Immature natural killer cell (primary cell): ENCODE measurements at places on chromosomes 6 and 20. TPM values are rescaled to one million over a fixed set of nuclear protein-coding genes. Genes with fewer than 3 reads are reported as not detected.

DNA sequence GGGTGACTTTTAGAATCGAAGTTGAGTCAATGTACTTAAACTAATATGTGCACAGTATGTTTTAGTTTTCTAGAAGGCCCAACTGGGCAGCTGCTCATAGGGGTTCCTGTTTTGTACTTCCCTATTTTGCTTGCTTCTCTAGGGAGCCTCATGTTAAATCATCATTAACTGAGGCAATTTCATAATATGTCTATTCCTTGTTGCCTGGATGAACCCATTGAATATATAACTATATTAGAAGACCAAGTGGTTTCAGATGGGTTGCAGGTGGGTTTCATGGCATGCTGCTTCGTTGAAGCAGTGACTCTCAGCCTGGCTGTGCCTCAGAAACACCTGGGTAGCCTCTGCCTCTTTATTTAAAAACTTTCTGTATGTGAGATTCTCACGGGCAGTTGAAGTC, 22.2 kb downstream of the CARMIL1 start:
- DNase-seq = no peak

DNA sequence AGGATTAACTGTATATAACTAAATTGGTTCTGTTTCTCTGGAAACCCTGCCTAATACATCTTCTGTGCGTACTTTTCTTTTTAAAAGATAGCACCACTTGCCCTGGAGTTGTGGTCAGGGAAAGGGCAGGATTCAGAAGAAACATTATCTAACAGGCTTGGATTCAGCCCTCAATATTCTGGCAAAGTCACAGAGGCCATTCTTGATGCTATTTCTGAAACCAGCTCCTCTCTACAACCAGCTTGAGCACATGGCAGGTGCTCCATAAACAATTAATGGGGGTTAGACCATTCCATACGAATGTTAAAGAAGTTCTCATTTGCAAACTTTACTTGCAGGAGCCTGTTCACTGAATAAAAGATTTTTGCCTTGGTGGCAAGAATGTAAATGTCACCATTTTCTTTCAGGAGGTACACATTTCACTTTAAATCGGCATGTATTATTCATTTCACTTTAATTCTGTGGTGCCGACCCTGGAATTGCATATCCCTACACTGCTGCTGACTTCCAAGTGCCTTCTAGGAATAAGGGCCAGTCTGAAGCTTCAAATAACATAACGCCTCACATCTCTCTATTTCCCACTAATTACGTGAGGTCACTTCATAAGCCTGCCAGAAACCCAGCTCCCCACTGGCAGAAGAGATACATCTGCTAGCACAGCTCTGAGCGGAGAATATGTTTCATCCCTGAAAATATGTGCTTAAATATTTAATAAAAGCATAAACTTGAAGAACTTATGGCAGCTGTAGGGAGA, 248.7 kb downstream of the ADGRG6 start:
- no peak for DNase-seq

- no peak for DNase-seq
Measured at GRCh38 chr20:33522256-33522820, 32.4 kb downstream of the CBFA2T2 start.

DNA sequence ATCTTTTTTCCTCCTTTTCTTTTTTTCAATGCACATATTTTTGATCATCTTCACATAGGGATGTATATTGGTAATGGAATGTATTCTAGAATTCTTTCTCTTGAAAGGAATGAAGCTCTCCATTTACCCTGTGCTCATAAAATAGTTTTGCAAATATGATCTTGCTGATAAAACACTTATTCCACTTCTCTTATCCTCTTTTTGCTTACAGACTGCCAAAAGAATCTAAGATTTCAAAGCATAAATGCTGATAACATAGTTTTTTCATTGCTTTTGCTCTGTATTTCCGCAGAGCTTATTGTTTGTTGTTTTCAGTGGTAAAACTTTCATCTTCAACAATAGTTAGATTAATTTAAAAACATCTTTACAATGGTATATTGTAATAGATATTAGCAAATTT, 350.5 kb downstream of the PAX1 start:
- no peak for DNase-seq

DNA sequence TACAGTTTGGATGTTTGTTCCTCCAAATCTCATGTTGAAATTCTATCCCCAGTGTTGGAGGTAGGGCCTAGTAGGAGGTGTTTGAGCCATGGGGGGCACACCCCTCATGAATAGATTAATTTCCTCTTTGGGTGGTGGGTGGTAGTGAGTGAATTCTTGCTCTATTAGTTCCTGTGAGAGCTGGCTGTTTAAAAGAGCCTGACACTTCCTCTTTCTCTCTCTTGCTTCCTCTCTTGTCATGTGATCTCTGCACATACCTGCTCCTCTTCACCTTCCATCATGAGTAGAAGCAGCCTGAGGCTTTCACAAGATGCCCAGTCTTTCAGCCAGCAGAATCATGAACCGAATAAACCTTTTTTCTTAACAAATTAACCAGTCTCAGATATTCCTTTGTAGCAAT, 340.2 kb upstream of the CHD6 start:
- DNase-seq = no peak

DNA sequence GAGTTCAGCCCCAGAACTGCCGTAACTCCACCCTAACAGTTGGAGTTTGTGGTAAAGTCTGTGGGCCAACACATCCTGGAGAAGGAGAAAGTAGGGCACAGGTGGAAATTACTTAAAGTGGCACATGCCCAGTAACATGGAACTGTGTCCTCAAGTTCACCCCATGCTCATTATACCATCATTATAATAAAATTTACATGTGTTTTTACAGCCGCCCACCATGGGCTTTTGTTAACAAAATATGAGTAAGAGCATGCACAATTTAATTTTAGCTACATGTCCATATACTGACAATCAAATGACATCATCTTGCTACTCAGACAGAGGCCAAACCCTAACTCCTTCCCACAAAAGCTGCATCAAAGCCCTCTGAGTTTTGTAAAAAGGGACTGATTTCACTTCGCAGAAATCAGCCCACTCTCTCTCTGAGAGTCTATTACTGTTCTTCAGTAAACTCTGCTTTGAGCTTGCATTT, 17.3 kb upstream of the ELOVL4 start:
- DNase-seq = no peak

GRCh38 chr6:33750244-33750991, 3.7 kb upstream of the IP6K3 start:
- no peak for DNase-seq

DNA sequence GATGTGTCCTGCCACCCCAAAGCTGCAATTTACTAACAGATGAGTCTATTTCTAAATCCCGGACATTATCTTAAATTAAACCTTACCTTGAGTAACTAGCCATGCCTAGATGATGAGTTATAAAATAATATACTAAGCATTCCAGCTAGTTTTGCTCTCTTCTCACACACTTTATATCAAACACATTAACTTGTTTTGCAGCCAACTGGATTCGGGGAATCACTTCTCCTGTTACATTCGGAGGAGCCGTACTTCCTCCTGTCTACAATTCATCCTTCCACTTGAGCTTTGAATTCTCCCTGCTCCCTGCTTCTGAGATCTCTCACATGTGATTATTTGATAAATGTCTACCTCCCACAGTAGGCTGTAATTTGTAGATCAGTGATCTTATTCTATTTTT, 420.1 kb downstream of the GJA1 start:
- DNase-seq = no peak

- no peak for DNase-seq
Measured at GRCh38 chr6:23410439-23410838, 715.6 kb upstream of the NRSN1 start.

- no peak for DNase-seq
Measured at GRCh38 chr6:40755046-40755681, 168.0 kb upstream of the LRFN2 start.

DNA sequence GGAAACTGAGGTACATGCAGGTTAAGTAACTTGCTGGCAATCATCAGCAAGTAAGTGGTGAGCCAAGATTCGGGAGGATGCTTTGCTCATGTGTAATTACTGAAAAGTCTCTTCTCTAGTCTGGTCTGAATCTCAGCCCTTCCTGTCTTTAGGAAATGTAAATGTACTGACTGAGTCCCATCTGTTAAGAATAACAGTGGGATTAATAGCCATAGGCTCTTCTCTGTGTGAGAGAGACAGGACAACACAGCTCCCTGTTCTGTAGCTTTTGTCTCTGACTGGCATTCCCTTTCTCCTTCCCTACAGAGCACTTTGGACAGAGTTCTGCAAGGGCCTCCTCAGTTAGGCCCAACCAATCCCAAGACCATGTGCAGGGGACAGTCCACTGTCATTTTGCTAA, 131.3 kb upstream of the OGFRL1 start:
- DNase-seq = no peak

GRCh38 chr6:153591159-153591558, 447.9 kb upstream of the OPRM1 start:
- DNase-seq = no peak

MRPL2 gene
- 60.8 TPM for polyA plus RNA-seq
